ENCODE measurements at places on chromosomes 5 and 9.

GRCh38 chr5:174101195-174101730, 55.8 kb downstream of the NSG2 start:
- DNase-seq = no peak

GRCh38 chr5:51345106-51345505, 38.1 kb upstream of the ISL1 start:
- DNase-seq = no peak

GRCh38 chr9:126471084-126471624, 142.6 kb upstream of the LMX1B start:
- DNase-seq = peak; percentile 65

DNA sequence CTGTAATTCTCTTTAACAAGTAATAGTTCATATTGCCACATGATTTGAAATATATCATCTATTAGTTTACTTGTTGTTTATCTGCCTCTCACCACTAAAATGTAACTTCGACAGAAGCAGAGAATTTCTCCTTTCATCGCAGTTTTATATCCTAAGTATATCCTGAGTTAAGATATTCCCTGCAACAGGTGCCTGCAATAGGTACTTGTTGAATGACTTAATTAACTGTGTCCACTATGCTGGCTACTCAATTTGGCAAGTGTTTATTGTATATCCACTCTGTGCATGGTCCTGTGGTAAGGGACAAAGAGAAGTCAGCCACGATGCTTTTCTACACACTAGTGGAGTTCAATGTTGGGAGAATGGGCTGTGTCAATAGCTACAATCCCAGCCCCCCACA, 108.5 kb downstream of the PSAT1 start:
- no peak for DNase-seq

DNA sequence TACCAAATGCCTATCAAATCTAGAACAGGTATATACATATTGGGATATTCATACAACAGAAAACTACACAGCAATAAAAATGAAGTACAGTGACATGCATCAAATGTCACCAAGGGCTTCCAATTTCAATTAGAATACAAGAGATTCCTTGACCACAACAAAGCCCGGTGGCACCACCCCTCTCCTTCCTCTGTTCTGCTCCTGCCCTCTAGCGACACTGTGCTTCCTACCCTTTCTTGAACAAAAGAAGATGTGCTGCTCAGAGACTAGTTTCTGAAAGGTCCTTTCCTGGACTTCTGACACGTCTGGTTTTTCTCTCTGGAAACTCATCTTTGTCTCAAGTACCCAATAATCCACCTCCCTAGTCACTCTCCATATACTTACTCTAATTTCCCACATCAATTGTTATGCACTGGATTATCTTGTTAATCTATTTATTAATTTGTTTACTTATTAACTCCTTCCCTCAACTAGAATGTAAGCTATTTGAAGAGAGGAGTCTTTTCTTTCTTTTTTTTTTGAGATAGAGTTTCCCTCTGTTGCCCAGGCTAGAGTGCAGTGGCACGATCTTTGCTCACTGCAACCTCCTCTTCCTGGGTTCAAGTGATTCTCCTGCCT, 70.4 kb upstream of the CTSV start:
- no peak for DNase-seq

DNA sequence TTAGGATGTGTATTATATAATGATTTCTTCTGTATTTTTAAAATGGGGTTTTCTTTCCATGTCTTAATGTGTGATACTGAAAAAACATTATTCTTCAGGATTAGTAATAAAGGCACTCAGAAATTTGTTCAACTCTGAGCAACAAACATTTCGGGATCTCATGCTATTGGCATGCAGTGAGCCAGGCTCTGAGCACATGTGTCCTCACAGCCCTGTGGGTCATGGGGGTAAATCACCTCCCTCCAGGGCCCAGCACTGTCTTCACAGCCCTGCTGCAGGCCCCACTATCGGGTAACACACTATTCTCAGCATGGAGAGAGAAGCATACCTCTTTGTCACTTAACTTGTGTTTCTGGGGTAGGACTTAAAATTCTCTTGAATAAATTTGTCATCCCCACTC, 14.0 kb downstream of the TMEM174 start:
- DNase-seq = no peak

- no peak for DNase-seq
Observed at GRCh38 chr5:136060963-136061362, 32.2 kb downstream of the TGFBI start.

GRCh38 chr9:129141066-129142041, 30.1 kb downstream of the PTPA start:
- no peak for DNase-seq

DNA sequence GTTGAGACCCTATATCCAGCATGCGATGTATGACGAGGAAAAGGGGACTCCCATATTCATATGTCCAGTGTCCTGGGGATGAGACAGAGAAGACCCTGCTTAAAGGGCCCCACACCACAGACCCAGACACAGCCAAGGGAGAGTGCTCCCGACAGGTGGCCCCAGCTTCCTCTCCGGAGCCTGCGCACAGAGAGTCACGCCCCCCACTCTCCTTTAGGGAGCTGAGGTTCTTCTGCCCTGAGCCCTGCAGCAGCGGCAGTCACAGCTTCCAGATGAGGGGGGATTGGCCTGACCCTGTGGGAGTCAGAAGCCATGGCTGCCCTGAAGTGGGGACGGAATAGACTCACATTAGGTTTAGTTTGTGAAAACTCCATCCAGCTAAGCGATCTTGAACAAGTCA, 17.1 kb downstream of the BTNL3 start:
- DNase-seq = no peak

DNA sequence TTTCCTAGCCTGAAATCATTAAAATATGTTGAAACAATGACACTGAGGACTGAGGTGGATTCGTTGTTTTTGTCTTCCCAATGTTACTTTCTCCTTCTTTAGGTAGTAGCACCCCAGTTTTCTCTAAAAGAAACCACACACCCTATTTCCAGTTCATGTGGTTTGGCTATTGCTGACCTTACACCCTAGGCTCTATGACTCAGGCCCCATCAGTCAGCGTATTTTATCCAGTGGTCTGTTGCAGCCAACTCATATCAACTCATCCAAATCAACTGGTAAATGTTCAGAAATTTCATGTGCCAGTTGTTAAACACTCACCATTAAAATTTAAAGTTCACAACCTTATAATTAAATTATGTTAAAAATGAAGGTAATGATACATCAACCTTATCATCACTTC, 44.6 kb upstream of the NFIB start:
- DNase-seq = no peak

GRCh38 chr5:139453683-139454567, 8.6 kb downstream of the ECSCR start:
- DNase-seq = no peak

DNA sequence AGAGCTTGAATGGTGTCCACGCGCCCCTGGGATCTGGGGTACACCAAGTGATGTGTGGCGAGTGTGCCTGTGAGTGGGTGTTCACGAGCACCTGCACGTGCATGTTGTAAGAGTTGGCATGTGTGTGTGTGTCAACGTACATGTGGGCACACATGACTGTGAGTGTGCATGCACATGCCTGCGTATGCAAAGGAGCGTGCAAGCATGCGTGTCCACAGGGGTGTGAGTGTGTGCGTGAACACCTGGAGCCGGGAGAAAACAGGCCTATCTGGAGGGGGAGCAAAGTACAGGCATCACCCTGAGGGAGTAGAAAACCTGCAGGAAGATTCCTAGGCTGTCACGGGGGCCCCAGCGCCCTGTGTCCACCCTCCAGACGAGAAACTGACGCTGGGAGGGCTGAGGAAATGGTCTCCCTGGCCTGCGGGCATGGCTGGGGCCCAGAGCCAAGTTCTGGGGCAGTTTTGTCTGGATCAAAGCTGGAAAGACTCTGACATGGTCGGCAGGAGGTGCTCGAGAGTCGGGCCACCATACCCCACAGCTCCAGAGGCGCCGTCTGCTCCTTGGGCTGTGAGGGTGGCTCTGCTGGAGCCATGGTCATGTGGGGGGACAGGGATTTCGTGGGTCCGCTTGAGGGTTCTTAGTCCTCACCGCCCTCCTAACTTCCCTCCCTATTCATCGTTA, 31.8 kb downstream of the PTGES start:
- no peak for DNase-seq

GRCh38 chr5:2985718-2986117, 234.2 kb upstream of the IRX2 start:
- no peak for DNase-seq

DNA sequence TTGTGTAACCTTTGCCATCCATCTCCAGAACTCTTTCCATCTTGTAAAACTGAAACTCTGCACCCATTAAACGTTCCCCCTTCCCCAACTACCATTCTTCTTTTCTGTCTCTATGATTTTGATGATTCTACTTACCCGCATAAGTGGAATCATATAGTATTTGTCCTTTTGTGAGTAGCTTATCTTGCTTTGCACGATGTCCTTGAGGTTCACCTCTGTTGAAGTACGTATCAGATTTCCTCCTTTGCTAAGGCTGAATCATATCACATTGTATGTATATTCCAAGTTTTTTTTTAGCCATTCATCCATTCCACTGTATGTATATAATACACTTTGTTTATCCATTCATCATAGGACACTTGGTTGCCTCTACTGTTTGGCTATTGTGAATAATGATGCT, 2.9 kb upstream of the RNF130 start:
- no peak for DNase-seq

DNA sequence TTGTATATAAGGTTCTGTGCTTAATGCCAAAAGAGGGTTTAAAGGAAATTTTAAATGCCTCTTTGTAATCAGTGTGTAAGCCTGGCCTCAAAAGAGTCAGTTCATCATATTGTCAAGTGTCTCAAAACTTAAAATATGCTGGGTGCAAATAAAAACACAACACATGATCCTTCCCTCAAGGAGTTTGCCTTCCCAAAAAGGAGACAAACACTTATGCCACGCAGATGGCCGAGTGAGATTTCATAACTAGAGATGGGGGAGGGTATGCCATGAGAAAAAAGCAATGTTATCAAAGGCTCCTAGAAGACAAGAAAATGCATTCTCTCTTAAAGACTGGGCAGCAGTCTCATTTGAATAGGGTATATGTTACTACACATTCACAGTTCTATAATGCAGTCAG, 55.2 kb downstream of the FBXO38 start:
- no peak for DNase-seq

- DNase-seq = no peak
Observed at GRCh38 chr9:89015336-89015735, 24.1 kb downstream of the S1PR3 start.

- no peak for DNase-seq
Observed at GRCh38 chr5:73448463-73449136, at the start of gene FOXD1. FOXD1 (minus strand) TSS chr5:73448777; CDS start chr5:73448362, 415 bp downstream.

- DNase-seq = no peak
Observed at GRCh38 chr5:172945151-172945550, 14.1 kb upstream of the RPL26L1 start.

DNA sequence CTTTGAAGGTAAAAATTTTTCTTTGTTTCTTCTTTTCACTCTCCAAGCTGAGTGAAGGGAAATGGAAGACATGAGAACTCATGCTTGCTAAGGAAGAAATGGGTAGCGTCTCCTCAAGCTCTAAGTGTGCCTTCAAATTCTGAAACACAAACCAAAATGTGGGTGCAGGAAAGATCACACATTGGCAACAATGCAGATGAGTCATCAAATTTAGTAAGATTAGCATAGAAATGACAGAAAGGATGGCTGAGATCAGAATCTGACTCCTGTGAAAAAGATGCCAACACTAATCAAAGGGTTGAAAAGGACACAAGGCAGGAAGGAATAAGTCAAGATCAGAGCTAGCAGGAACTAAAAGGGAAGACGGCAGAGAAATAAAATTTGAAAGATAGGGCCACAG, 61.1 kb upstream of the ZNF462 start:
- no peak for DNase-seq

DNA sequence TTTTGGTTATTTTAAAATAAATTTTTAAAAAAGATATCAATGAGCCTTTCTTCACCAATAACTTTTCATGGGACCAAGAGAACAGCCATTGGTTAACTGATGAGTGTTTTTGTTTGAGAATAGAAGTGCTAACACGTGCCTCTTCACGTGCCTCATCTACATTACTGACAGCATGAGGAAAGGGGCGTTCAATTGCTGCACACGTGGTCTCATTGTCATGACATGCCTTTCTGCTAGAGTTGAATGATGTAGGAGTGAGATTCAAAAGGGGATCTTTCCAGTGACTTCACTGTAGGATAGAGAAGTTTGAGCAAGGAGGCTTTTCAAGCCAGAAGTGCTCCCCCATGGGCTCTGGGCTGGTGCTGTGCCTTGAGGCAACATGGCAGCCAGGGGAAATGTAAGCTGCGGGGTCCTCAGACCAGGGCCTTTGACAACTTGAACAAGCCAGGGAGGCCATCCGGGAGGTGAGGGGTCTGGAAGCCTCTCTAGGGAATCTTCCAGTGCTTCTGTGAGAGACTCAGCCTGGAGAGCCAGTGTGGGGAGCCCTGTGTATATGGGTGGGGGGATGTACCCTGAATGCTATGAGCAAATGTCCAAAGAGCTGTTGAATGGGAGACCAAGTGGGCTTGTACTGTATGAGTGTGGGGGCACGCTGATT, 51.2 kb upstream of the FSTL4 start:
- DNase-seq = no peak

DNA sequence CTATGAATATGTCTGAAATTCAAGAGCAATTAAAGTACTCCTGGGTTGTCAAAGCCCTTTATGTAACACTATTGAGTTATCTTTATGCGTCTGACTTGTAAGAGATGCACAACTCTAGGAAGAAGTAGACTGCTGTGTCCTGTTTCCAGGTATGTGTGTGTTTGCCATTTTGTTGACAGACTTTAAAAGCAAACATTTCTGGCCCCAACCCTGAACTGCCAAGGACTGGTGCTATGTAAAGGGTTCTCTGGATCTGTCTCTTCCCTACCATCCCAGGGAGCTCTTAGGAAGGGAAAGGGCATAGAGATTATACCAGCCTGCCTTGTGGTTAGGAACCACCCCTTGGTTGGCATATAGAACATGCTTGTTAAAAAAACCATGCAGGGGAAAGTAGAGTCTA, 12.1 kb downstream of the SLC22A5 start:
- DNase-seq = no peak

DNA sequence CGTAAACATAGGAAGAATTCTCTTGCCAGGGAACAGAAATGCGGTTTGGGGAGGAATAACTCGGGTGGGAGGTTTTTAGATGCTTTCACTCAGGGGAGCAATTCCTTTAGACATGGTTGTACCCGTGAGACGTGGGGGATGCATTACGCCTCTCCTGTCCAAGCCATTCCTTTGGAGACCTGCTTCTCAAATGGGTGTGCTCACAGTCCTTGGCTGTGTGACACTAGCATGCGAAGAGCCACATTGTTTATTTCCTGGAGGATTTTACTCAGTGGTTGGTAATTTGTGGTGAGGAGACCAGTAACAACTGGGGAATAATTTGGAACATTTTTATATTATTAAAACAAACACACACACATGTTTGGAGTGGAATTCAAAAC, 18.5 kb downstream of the COL15A1 start:
- DNase-seq = no peak

- DNase-seq = no peak
Observed at GRCh38 chr5:95712347-95712958, 18.7 kb upstream of the RHOBTB3 start.

DNA sequence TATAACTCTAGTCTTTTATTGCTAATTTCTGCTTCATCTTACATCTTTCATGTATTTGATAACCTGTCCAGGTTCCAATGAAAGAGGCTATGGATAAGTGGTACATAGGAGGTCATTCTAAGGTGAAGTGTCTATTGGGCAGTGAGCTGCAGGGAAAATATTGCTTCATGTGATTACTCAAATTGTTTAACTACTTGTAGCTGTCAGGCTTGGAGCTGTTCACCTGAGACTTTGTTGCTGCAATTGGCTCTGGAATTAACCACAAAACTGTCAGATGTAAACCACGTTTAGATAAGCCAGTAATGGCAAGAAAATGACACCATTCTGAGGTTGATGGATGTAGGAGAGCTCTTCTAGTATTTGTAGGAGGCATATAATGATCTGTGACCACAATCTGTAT, 26.0 kb downstream of the ADAMTSL1 start:
- no peak for DNase-seq

- DNase-seq = no peak
Observed at GRCh38 chr5:132211787-132212186, 15.9 kb downstream of the P4HA2 start.
